ENCODE measurements at places on chromosomes 5 and 9.

GRCh38 chr5:131622633-131623032, 12.4 kb downstream of the RAPGEF6 start:
- DNase-seq: no peak

- DNase-seq: no peak
These were observed 37.3 kb downstream of the KCTD16 start for GRCh38 chr5:144207875-144208444.

DNA sequence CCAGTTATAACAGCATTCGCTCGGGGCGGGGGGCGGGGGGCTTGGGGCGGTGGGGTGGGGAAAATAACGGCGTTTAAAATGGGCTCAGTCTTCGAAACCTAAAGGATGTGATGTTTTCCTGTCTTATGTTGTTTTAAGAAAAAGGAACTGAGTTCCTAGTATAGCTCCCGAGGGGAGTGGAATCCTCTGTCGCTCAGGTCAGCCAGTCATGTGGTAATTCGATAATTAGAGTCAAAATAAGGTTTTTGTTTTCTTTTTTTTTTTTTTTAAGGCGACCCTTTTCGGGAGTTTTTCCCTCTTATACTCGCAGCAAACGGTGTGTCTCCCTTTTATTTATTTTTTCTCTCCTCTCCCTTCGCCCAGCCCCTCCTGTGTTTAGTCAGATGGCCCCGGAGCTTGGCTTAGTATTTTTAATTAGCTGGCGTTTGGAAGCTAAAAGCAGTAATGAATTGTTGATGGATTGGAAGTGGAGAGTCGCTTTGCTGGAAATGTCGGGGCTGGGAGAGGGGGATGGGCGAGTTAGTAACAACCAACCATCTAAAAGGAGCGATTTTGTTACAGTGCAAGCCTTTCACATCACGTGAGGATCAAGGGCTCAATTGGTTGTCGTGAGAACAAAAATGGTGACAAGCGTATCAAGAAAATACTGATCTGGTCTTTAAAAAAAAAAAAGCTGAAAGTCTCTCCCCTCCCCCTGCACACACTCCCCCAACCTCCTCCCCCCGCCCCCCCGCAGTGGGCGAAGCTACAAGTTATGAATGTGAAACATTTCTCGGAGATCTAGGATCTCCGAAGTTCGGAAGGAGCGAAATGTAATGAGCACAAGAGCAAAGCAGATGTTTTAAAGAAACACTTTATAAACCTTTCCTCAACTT, 714 bp upstream of the ZNF608 start:
- DNase-seq: no peak

GRCh38 chr5:141762790-141763368, 80.8 kb upstream of the ARAP3 start:
- no peak for DNase-seq

DNA sequence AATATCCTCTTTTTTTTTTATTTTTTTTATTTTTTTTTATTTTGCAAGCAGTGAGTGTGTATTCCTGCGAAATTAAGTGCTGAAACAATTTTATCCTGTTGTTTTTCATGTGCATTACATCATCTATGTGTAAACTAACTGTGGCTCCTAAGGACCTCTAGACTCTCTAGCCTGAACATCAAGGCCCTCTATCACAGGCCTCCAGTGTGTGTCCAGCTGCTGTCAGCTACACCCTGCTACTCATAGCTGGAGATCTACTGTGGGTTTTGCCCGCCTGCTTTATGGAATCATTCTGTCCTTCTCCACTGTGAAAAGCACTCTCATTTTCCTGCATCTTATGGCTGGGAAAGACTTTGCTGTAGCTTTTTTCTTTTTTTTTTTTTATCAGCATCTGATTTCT, 157.8 kb downstream of the KCTD16 start:
- no peak for DNase-seq

DNA sequence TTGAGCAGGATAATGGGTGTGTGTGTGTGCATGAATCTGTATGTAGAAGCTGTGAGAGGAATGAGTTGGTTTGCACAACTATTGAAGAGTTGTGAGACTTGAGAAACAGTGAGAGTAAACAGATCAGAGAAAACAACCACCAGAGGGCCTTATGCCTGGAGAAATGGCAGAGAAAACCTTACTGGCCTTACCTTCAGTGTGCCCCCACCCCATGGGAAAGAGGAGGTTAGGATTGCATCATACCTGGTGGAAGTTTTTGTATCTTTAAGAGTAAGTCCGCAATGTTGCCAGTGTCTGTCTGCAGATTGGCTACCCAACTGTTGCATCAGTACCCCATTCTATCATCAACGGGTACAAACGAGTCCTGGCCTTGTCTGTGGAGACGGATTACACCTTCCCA, 1909.4 kb upstream of the WWC1 start:
- DNase-seq: no peak

GRCh38 chr5:103333376-103333775, 74.8 kb downstream of the MACIR start:
- no peak for DNase-seq

DNA sequence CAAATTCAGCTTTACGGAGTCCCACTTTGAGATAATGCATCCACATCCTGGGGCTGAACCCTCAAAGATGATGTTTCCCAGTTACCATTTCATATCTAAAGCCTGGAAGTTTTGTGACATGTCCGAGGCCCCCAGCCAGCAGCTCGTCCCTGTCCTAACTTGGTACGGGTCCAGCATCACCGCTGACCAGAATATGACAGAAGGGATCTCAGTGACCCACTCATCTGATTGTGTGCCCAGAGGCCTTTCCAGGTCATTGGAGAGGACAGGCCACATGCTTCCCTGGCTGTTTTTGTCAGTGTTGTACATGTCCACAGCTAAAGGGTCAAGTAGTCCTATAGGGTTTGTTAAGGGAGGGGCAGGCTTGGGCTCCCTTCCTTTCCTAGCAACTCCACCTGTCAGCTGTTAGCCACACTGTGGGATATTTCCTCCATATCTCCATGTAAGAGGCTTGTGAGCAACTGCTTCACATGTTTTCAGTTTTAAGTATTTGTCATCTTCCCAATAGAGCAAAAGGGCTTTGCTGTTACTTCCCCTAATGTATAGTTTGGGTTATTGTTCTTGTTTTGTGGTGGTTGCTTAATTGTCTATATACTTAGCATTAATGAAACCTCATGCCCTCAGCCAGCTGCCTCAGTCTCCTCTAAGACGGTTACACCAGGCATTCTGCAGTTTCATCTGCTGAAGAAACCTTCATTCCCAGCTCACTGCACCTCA, 33.4 kb downstream of the SECISBP2 start:
- no peak for DNase-seq

- no peak for DNase-seq
These were observed 249.0 kb downstream of the MLLT3 start for GRCh38 chr9:20373263-20373662.

- no peak for DNase-seq
These were observed 127.2 kb upstream of the FAM120A start for GRCh38 chr9:93324191-93324834.

DNA sequence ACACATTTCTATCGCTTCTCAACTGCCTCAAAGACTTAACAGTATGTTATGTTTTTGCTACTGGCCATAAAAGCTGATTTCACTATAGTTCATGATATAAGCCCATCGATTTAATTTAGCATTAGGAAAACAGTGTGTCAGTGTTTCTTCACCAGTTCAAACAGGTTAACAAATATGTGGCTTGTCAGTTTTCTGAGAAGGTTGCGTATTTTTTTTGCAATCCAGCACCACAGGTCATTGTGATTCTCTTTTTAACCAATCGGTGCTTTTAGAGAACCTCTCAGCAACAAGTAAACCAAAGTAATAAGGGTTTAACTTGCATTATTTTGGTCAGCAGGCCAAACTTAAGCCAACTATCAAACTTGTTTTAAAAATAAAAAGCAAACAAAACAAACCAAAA, 409.6 kb downstream of the NFIB start:
- DNase-seq: no peak

DNA sequence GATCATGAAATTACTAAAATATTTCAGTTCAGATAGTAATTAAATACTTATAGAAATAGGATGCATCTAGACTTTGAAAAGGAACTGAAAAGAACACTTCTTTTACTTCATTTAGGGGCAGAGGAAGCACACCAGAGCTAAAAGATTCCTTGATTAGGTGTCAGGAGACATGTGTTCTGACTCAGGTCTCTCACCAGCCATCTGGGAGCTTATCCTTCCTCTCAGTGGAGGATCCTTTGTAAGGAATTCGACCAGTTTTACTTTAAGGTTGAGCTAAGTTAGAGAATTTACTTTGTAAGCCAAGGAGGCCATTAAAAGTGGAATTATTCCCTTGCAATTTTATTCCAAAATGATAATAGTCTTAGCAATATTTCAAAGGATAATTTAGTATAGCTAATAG, 16.7 kb downstream of the VCAN start:
- no peak for DNase-seq

GRCh38 chr5:11985993-11986392, 81.7 kb upstream of the CTNND2 start:
- no peak for DNase-seq

- no peak for DNase-seq
These were observed 16.8 kb upstream of the POMT1 start for GRCh38 chr9:131485728-131486422.

- no peak for DNase-seq
These were observed 84.5 kb upstream of the SIMC1 start for GRCh38 chr5:176153741-176154140.

DNA sequence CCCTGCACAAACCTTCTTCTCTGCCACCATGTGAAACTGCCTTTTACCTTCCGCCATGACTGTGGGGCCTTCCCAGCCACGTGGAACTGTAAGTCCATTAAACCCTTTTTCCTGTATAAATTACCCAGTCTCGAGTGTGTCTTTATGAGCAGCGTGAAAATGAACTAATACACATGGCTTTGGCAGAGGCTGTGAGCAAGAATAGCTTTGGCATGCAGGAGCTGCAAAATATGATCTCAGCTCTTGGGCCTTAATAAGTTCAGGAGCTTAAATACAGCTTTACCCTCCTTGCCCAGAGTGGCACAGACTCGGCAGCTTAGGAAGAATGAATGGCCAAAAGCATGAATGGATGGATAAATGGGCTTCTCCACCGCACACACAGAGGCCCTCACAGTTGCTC, 15.7 kb upstream of the SLC36A1 start:
- DNase-seq: no peak

All from 8988T (cell line).